ENCODE measurements at places on chromosomes 4 and X. TPM values are rescaled to one million over a fixed set of nuclear protein-coding genes. Genes with fewer than 3 reads are reported as not detected.

Gene XPNPEP2
- 2.4 TPM for polyA plus RNA-seq

Gene RAB9B
- polyA plus RNA-seq: 4.4 TPM

Gene TLR2
- polyA plus RNA-seq: 9.7 TPM

Gene ZNF157
- polyA plus RNA-seq: 0.16 TPM

Gene RPA4
- 0.07 TPM for polyA plus RNA-seq

Gene AMBN
- not detected for polyA plus RNA-seq

Gene SPATA4
- 0.24 TPM for polyA plus RNA-seq

Gene RNF175
- polyA plus RNA-seq: 0.55 TPM

Gene CYSLTR1
- 0.88 TPM for polyA plus RNA-seq

Gene SSX2
- not detected for polyA plus RNA-seq

Gene MAGEB1
- polyA plus RNA-seq: not detected

Gene SPANXA2
- polyA plus RNA-seq: not detected

Gene SCD5
- polyA plus RNA-seq: 88.1 TPM

Gene ZNF711
- 31.2 TPM for polyA plus RNA-seq

Gene TGIF2LX
- not detected for polyA plus RNA-seq

Gene IGFBP7
- 512 TPM for polyA plus RNA-seq

Gene HELQ
- 12.1 TPM for polyA plus RNA-seq

Gene BCORL1
- polyA plus RNA-seq: 2.8 TPM

Gene PDZD4
- polyA plus RNA-seq: 39.2 TPM

Gene KCNIP4
- polyA plus RNA-seq: 0.97 TPM

Gene TASL
- 1.3 TPM for polyA plus RNA-seq

Gene NUDT11
- polyA plus RNA-seq: 1.2 TPM

Gene ZXDA
- 0.47 TPM for polyA plus RNA-seq

Gene PTTG2
- not detected for polyA plus RNA-seq

Gene APBB2
- 19.3 TPM for polyA plus RNA-seq

Gene TMPRSS11D
- polyA plus RNA-seq: not detected

Gene C4orf36
- polyA plus RNA-seq: 0.20 TPM

Gene IL13RA2
- polyA plus RNA-seq: 1.4 TPM

Gene GAGE12E
- not detected for polyA plus RNA-seq

Gene SPON2
- 28.4 TPM for polyA plus RNA-seq

Gene TLL1
- 1.1 TPM for polyA plus RNA-seq

Gene BMX
- 0.91 TPM for polyA plus RNA-seq

Gene SHOX
- not detected for polyA plus RNA-seq

Gene RS1
- polyA plus RNA-seq: not detected

Gene GABRG1
- not detected for polyA plus RNA-seq

Gene HMGB2
- polyA plus RNA-seq: 42.8 TPM

Gene TIGD4
- 0.60 TPM for polyA plus RNA-seq
